Breast epithelium (tissue), 4 donors: ENCODE measurements at places on chromosomes 7 and 10. TPM values are rescaled to one million over a fixed set of nuclear protein-coding genes. Genes with fewer than 3 reads are reported as not detected.

- no peak for DNase-seq
- H3K27ac ChIP-seq = no peak overlapping the region
- H3K36me3 ChIP-seq = peaks cover 9% of the 10 kb centered on the region
- H3K27me3 ChIP-seq = no peaks in the 10 kb centered on the region
- H3K4me1 ChIP-seq = no peaks in the 10 kb centered on the region
Measured at GRCh38 chr10:101807158-101807557, 11.1 kb downstream of the OGA start.

GRCh38 chr7:832167-832967, at the start of gene SUN1:
Gene SUN1, plus strand, starts transcription at chr7:832476. Its CDS starts 49 bp downstream, at chr7:832525.
- H3K4me3 ChIP-seq = peak within 1 kb of the TSS; percentile 47
- no peaks in the 10 kb centered on the region for H3K27me3 ChIP-seq
- no peaks in the 10 kb centered on the region for H3K36me3 ChIP-seq
- peak within 1 kb of the TSS; percentile 95 for H3K27ac ChIP-seq

- H3K27me3 ChIP-seq = peaks cover 4% of the 10 kb centered on the region
- no peaks in the 10 kb centered on the region for H3K36me3 ChIP-seq
- no peak overlapping the region for H3K27ac ChIP-seq
- no peak for DNase-seq
Measured at GRCh38 chr7:156105337-156106106, 293.3 kb upstream of the SHH start.

DNA sequence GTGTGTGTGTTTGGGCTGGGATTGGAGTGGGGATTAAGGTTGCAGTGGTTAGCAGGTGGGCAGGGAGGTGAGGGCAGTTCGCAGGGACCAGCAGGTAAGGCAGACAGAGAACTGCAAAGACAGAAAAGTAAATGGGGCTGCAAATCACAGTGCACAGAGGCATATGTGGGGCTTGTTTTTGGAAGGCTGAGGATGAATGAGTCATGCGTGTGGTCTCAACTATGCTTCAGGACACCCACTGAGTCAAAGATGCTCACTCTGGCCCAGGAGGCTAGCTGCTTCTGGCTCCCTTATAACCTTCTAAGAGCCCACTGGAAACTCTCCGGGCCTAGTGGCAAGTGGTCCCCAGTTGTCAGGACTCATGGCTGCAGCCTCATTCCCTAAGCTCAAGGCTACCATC, 118.2 kb downstream of the ZNF248 start:
- no peaks in the 10 kb centered on the region for H3K27me3 ChIP-seq
- H3K36me3 ChIP-seq = no peaks in the 10 kb centered on the region
- H3K4me3 ChIP-seq = no peak overlapping the region
- H3K4me1 ChIP-seq = no peaks in the 10 kb centered on the region

DNA sequence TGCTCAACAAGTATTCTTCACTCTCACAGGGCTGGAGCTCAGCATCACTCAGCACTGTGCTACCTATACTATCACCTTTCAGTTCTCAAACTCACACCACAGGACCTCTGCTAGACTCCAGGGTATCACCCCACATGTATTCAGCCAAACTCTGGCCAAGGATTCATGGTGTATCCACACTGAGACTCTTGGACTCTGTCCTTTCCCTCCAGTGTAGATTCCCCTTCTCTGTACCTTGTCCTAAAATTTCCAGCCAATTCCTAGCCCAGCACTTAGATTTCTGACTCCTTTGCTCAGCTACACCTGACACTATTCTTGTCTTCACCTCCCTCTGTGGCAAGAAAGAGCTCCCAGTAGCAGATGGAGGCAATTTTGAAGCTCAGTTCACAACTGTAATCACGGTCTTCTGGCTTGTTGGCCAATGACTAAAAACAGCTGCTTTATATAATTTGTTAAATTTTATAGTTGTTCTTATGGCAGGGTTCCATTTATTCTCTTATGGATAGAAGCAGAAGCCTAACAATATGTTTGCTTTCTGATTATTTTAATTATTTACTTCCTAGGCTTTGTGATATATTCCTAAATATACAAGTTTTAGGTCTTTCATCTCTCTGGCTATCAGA, 258.8 kb downstream of the THSD7A start:
- no peak overlapping the region for H3K4me3 ChIP-seq
- H3K36me3 ChIP-seq = no peaks in the 10 kb centered on the region
- H3K27me3 ChIP-seq = no peaks in the 10 kb centered on the region

GRCh38 chr10:5643346-5644067, 22.9 kb downstream of the ASB13 start:
- peaks cover 10% of the 10 kb centered on the region for H3K36me3 ChIP-seq
- no peak for DNase-seq
- no peak overlapping the region for H3K4me3 ChIP-seq
- peak overlapping the region; percentile 54 for H3K27ac ChIP-seq
- peaks cover 7% of the 10 kb centered on the region for H3K4me1 ChIP-seq

- H3K36me3 ChIP-seq = no peaks in the 10 kb centered on the region
- H3K27ac ChIP-seq = no peak overlapping the region
- H3K4me3 ChIP-seq = no peak overlapping the region
- H3K27me3 ChIP-seq = no peaks in the 10 kb centered on the region
Measured at GRCh38 chr7:2281541-2281940, 32.7 kb downstream of the SNX8 start.

DNA sequence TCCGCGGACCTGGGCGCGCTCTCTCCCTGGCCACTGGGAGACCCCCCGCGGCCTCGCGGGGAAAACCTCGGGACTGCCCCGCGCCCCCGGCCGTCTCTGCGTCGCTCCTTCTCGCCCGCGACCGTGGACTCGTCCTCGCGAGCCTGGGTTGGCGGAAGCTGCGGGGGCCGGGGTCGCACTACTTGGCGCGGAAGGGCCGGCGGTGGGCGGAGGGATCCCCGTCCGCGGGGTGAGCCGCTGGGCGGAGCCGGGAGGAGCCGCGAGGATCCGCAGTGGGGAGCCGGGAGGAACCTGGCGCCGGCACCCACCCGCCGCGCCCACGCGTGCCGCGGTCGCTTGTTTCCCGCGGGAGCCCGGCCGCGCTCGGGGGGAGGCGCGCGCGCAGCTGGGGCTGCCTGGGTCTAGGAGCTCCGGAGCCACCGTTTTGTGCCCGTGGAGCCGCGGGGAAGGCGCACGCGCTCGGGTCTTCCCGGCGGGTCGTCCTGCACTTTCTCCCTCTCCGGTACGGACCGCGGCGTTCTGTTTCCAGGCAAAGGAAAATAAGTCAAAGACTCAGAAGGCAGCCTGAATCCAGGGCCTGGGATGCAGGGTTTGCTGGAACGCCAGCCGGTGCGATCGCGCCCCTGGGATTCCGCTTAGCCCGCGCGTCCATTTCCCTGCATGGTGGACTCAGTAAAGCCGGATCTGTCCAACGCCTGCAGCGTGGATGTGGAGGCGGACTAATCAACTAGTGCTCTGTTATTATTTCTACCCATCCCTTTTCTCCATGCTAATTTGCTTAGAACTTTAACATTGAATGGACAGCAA, 28.7 kb upstream of the KMT2C start:
- peak; percentile 60 for DNase-seq
- peaks cover 4% of the 10 kb centered on the region for H3K4me1 ChIP-seq

GRCh38 chr10:100519311-100520051, at the start of gene SEC31B:
Gene SEC31B, minus strand, starts transcription at chr10:100519861. Its CDS starts 2,909 bp downstream, at chr10:100516952.
- no peaks in the 10 kb centered on the region for H3K36me3 ChIP-seq
- peak within 1 kb of the TSS; percentile 40 for H3K4me3 ChIP-seq
- no peaks in the 10 kb centered on the region for H3K27me3 ChIP-seq
- no peaks in the 10 kb centered on the region for H3K4me1 ChIP-seq
- DNase-seq = no peak
- no peak within 1 kb of the TSS for H3K27ac ChIP-seq

GRCh38 chr10:70747192-70747965, 37.8 kb downstream of the TBATA start:
- H3K4me3 ChIP-seq = no peak overlapping the region
- H3K36me3 ChIP-seq = no peaks in the 10 kb centered on the region
- DNase-seq = no peak
- H3K27ac ChIP-seq = no peak overlapping the region

DNA sequence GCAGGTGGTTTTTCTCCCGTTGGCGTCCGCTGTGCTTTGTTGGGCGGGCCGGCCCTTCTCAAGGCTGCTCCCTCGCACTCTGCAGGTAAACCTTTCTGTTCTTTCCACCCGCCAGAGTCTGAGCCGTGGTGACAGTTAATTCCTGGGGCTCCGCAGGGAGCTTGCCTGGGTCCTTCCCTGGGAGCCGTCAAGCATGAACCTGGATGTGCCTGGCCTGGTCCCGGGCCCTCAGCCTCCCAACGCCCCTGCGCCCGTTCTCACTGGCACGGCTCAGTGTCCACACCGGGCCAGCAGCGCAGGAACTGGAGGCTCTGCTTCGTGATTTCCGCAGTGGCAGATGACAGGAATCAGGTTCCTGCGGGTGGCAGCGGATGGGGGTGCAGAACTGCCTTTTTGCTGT, 10.9 kb upstream of the NKX6-2 start:
- no peak for DNase-seq
- no peaks in the 10 kb centered on the region for H3K36me3 ChIP-seq
- H3K4me3 ChIP-seq = no peak overlapping the region
- no peaks in the 10 kb centered on the region for H3K27me3 ChIP-seq

DNA sequence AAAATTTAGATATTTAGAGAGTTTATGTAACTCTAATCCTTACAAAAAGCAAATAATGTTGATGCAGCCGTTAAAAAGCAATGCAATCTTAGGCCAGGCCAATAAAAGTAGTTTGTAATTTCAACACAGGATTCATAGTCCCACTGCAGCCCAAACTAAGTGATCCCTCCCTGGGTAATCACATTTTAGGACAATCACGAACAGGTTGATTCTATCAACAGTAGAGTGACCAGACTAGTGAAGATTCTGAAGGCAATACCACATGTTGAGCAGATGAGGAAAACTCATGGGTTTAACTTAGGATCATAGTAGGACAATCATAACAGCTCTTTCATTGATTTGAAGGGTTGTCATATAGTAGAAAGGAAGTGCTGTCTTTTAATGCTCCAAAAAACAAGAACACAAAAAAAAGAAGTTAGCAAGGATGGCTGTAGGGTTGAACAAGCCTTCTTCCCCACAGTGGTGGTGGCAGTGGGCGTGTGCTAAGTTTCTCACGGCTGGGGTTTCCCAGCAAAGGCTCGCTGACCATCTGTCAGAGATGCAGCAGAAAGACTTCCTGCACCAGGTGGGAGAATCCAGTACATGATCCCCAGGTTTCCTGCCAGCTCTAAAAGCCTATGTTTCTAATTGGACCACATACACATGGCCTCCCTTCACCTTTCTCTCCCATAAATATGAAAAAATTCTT, 212.2 kb downstream of the CHRM2 start:
- no peaks in the 10 kb centered on the region for H3K36me3 ChIP-seq
- DNase-seq = no peak
- no peaks in the 10 kb centered on the region for H3K27me3 ChIP-seq
- H3K4me3 ChIP-seq = no peak overlapping the region
- no peaks in the 10 kb centered on the region for H3K4me1 ChIP-seq

GRCh38 chr7:42025635-42026375, 211.2 kb downstream of the GLI3 start:
- no peaks in the 10 kb centered on the region for H3K27me3 ChIP-seq
- DNase-seq = no peak
- no peak overlapping the region for H3K4me3 ChIP-seq
- no peaks in the 10 kb centered on the region for H3K36me3 ChIP-seq

DNA sequence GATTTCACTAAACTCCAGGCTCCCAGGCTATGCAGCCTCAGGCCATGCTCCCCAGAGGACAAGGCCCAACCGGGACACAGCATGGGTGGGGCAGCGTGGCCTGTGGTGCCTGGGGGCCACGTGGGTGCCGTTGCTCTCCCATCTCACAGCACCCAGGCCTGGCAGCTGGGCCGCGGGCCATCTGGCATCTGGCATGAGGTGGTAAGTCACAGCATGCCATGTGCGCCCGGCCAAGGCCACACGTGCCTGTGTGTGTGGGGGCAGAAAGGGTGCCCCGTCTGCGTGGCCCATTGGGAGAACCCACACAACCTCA, 204.1 kb downstream of the EBF3 start:
- H3K27ac ChIP-seq = no peak overlapping the region
- no peaks in the 10 kb centered on the region for H3K4me1 ChIP-seq
- DNase-seq = peak; percentile 37

- H3K27ac ChIP-seq = no peak overlapping the region
- no peaks in the 10 kb centered on the region for H3K36me3 ChIP-seq
- no peak overlapping the region for H3K4me3 ChIP-seq
- H3K4me1 ChIP-seq = no peaks in the 10 kb centered on the region
Measured at GRCh38 chr7:114647518-114647917, 232.9 kb downstream of the FOXP2 start.

GRCh38 chr7:50210706-50211115, 93.8 kb upstream of the IKZF1 start:
- no peak overlapping the region for H3K27ac ChIP-seq
- no peaks in the 10 kb centered on the region for H3K36me3 ChIP-seq
- H3K4me1 ChIP-seq = no peaks in the 10 kb centered on the region
- DNase-seq = no peak

DNA sequence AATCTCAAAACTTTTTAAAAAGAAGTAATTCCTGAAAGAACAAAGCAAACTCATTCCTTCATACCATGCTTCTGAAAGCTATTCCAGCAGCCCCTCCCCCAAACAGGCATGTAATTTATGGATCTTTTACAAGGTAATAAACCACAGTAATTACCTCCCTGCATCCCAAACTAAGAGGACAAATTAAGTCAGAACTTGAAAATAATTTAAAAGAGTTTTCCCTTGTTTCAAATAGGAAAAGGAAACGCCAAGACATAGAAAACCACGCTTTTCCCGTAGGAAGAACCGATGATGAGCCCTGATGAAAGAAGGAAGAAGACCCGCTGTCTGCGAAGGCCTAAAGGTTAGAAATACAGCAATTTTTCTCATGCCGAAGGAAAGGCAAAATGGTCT, 8.9 kb downstream of the HOXA4 start:
- peak overlapping the region; percentile 45 for H3K4me3 ChIP-seq
- DNase-seq = no peak
- peak overlapping the region; percentile 98 for H3K27ac ChIP-seq
- H3K36me3 ChIP-seq = no peaks in the 10 kb centered on the region
- no peaks in the 10 kb centered on the region for H3K27me3 ChIP-seq

- peaks cover 11% of the 10 kb centered on the region for H3K36me3 ChIP-seq
- no peaks in the 10 kb centered on the region for H3K27me3 ChIP-seq
- DNase-seq = no peak
- H3K27ac ChIP-seq = peak overlapping the region; percentile 68
- no peak overlapping the region for H3K4me3 ChIP-seq
Measured at GRCh38 chr7:135162382-135163001, 8.0 kb downstream of the CYREN start.

GRCh38 chr10:122636953-122637352, 62.7 kb downstream of the C10orf120 start:
- DNase-seq = no peak
- no peaks in the 10 kb centered on the region for H3K36me3 ChIP-seq
- no peaks in the 10 kb centered on the region for H3K27me3 ChIP-seq
- no peak overlapping the region for H3K27ac ChIP-seq
- no peaks in the 10 kb centered on the region for H3K4me1 ChIP-seq

The TMEM196 gene
- total RNA-seq = not detected

The LIPF gene
- total RNA-seq = not detected

The TRPV5 gene
- total RNA-seq = not detected

The OR9A2 gene
- total RNA-seq = 2.0 TPM

The NDUFB8 gene
- total RNA-seq = 143 TPM

The ZNF722 gene
- total RNA-seq = not detected

The RADIL gene
- 8.5 TPM for total RNA-seq

The SAMD8 gene
- 45.2 TPM for total RNA-seq

The EZH2 gene
- 2.1 TPM for total RNA-seq
